ENCODE measurements at places on chromosomes 2 and 18.

DNA sequence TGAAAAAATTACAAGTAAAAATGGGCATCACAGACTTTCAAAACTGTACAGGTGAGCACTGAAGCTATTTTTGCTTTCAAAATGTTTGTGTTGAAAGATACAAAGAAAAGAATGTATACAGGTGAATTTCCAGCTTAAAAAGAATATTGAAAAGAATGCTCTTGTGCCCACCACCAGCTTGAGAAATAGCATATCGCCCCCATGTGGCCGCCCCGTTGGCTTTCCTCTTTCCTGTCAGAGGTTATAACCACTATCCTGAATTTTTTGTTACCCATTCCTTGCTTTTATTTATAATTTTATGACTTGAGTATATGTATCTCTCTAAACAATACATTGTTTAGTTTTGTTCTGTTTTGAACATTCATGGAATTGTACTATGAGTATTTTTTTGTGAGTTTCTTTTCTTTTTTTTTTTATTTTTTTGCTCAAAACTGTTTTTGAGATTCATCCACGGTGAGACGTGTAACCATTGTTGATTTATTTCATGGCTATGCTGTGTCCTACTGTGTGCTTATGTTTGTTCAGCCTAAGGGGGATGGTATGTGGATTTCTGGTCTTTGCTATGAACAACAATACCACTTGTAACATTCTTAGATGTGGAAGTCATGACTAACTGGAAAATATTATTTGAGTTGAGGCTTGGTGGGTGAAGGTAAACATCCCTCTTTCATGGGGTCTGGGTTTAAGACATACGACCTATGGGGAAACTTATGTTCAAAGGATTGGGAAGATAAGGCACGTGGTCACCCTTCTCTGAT, 11.6 kb downstream of the TRPM8 start:
- DNase-seq: no peak

DNA sequence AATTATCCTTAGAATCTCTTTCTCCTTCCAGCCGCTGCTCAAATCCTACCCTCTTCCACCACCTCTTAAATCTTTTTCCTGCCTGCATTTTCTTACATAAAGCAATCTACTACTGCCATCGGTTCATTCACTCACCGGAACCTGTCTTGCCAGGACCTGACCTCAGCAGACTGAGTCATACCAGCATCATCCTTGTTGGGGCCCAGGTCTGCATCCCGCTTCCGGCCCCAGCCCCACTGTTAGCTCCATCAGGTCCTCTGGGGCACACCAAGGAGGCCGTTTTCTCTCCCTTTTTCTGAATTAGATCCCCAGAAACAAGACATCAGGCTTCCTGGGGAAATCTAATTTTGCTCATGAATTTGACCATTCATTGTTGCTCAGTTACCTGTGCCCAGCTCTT, 42.7 kb upstream of the TGFA start:
- DNase-seq: no peak

GRCh38 chr2:207256476-207257207, 90.9 kb upstream of the KLF7 start:
- no peak for DNase-seq

DNA sequence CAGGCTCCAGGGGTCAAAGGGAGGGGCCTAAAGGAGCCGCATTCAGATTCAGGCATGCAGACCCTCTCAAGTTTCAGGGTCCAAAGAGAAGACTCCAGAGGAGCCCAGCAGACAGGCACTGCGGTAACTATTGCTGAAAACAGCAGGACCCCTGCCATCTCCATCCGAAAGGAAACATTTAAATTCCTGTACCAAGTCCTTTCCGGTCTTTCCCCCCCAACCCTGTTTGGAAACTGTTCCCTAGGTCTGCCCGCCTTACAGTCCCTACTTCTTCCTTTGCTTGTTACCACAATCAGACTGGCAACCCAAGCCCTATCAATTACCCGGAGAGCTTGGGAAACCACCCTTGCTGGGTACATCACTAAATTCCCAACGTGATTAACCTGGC, 82.0 kb downstream of the DNMT3A start:
- DNase-seq: no peak

DNA sequence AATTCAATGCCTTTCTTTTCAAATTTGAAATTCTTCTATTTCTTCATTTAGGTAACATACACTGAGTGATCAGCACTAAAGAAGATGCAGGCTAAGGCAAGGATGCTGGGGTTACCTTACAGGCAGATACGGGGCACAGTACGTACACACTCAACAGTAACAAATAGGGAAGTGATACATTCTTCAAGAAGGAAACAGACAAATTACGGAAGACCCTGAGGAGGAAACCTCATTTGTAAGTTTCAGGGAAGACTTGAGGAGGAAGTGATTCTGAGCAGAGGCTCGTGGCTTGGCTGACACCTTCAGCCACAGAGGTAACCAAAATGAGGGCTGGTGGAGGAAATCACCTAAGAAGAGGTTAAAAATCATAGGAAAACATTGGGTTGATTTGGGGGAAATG, 1108.3 kb upstream of the KLHL29 start:
- DNase-seq: no peak

DNA sequence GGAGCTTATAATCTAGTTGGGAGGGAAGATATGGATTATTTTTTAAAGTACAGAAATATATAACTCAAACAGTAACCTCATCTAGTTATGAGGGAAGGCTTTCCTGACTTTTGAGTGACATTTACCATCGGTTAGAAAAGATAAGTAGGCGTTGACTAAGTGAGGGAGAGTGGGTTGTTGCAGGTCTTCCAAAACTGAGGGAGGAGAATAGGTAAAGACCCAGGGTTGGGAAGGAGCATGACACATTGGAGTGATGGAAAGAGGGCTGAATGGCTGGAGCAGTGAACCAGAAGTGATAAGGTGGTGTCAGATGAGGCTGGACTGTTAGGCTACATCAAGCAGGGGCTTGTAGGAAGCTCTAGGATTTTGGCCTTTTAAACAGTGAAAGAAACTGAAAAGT, 10.6 kb upstream of the NUP35 start:
- DNase-seq: no peak

DNA sequence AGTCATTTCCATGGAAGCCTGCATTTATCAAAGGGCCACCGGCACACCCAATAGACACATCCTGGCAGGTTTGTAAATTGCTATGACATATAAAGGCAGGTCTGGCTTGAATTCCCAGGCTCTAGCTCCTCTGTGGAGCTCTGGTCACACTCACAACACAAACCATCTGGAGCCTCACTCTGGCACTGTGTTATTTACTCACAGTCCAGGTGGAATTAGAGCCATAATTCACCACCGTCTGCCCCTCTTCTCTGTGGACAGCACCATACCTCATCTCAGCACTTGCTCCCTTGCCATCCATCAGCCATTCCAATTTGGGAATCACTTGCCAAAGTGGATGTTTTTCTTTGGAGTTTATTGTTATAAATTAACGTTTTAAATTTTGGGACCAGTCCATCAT, 84.3 kb upstream of the OSR1 start:
- no peak for DNase-seq

DNA sequence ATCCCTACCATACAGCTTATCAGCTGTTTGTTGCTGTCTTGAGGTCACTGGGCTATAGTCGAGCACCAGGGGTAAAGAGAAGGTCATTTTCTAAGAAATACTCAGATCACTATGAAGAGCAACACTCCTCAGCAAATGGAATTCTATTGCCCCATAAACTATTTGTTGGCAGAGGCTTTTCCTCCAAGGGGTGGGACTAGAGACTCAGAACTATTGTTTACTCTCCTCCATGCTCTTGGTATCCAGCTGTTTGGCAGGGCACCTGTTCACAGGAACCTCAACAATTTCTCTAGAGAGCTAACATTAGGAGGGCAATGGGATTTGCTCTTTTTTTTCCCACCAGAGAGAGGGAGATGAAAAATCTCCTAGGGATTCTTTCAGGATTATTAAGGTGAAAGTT, 249.1 kb upstream of the SPRED2 start:
- no peak for DNase-seq

GRCh38 chr18:62759704-62760402, 44.5 kb downstream of the PHLPP1 start:
- DNase-seq: no peak

DNA sequence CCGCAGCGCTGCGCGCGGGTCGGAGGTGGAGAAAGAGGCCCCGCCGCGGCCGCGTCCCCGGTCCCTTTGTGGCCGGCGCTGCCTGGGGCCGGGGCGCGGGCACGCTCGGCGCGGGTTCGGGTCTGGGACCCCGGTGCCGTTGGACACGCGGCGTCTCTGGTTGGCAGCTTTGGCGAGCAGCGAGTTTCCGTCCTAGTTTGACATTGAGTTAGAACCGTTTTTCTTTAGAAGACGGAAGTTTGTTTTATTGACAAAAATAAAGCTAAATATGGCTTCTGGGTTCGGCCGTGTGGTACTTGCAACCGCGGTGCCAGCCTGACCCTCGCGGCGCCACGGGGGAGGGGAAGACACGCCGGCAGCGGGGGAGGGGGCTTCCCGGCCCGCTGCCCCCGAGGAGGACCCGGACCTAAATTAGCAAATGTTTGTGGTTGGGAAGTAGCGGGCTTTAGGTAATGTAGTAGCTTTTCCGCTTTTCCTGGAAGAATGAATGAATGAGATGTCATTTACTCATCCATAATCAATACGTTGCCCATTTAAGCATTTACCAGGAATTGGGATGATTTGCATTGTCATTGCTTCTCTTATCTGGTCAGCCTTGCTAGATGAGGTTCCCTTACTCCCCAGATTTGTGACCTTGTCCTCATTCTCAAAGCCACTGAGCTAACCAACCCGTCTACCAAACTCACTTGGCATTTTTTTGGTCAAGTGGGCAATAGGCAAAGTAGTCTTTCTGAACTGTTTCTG, 530 bp downstream of the GALNT1 start:
- DNase-seq: no peak

DNA sequence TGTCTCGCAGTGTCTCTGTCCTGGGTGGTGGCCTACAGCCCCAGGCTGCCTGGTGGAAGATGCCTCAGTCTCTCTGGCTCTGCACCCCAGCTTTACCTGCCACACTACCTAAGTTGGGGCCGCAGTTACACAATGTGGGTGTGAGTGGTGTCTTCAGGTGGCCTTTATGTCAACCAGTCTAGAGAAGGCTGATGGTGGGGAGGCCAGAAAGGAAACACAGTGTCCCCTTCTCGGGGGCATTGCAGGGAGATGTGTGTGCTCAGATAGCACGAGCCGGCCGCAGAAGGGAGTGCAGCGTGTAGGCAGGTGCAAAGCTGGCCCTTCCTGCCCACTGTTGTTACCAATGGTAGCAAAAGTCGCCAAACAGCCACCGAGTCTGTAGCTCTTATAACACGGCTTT, 216.1 kb downstream of the SH3RF3 start:
- DNase-seq: no peak

DNA sequence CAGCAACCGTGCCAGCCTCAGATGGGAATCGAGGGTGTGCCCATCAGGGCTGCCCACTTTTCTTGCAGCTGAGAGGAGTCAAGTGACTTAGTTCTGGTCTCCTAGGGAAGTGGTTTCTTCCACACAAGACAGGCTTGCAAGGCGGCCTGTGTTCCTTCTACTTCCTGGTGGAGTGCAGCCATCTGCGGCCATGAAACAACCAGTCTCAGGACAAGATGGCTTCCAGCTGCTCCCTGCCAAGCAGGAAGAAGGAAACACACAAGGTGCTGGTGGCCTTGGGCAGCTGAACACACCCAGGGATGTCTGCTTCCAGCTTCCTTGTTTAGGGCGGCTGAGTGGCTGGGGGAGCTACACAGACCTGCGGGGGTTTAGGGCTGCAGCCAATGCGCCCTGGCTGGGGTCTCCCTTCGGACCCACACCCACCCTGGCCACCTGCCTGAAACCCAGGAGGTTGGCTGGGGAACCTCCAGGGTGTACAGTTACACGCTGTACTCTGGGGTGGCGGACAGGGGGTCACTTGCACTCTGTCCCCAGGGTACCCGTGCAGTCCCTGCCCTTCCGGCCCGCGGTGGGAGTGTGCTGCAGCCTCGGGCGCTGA, 34.7 kb downstream of the PTPN18 start:
- no peak for DNase-seq

DNA sequence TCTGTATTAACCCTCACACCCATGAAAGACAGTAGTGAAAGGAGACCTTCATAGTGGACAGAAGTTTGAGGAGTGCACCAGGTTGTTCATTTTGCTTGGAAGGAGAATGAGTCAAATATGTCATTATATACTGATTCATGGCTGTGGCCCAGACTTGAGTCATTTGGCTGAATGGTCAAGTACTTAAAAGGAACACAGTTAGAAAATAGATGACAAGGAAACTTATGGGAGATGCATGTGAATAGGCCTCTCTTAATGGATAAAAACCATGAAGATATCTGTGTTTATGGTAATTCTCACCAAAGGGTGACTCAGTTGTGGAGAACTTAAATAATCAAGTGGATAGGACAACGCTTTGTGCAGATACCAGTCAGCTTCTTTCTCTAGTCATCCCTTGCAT, 524.7 kb upstream of the CNTNAP5 start:
- DNase-seq: no peak

- no peak for DNase-seq
These were observed 44.8 kb downstream of the CAB39 start for GRCh38 chr2:230757476-230757875.

DNA sequence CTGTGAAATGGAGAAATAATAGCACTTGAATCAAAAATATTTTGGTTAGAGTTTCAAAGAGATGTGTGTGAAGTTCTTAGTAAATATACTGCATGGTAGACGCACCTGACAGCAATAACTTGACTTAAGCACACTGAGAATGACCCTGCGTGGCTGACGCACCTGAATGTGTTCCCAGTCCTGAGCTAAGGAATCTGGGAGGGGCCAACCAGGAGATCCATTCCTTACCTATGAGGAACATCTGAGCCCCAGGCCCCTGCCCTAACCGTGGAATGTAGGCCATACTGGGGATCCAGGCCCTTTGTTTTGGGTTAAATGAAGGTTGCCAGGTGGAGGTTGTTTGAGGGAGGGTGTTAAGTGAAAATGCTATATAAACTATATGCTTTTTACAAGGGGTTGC, 284.4 kb downstream of the RBM43 start:
- no peak for DNase-seq

DNA sequence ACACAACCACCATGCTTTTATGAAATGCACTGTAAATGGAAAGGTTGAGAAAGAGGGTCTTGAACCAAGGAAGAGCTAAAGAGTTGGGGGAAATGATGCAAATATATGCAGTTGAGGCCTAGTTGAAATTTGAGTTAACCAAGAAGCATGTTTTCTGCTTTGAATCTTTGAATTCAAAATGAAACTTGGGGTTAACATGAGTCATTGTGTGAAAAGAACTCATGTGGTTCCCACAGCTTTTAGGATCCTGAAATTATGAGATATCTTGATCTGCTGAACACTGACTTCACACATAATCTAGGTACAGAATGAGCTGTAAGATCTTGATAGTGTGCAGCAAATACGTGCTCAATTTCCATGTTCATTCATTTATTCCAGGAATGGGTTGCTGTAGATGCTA, 422.9 kb upstream of the TRIB2 start:
- no peak for DNase-seq

GRCh38 chr18:59354731-59355130, 4.3 kb downstream of the LMAN1 start:
- DNase-seq: no peak

DNA sequence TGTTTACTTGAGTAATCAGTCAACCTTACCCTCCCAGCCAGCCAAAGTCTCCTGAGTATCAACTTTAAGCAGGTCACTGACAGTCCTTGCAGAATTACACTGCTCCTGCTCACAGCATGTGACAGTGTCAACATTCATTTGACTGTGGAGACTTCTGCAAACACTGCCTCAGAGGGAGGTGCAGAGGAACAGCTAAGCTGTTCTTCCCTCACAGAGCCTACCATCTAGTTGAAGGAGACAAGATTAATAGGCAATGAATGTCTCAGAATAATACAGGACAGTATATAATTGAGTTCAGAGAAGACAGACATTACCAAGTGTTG, 11.9 kb downstream of the SLC14A2 start:
- no peak for DNase-seq

- DNase-seq: no peak
These were observed 100.3 kb downstream of the CTIF start for GRCh38 chr18:48638896-48639771.

- no peak for DNase-seq
These were observed 159.3 kb downstream of the HDAC4 start for GRCh38 chr2:239241431-239241960.

All from effector CD4-positive, alpha-beta T cell (primary cell).